ENCODE measurements at places on chromosomes 12 and 14.

- no peak for DNase-seq
These were observed 15.5 kb upstream of the BEGAIN start for GRCh38 chr14:100602621-100603230.

DNA sequence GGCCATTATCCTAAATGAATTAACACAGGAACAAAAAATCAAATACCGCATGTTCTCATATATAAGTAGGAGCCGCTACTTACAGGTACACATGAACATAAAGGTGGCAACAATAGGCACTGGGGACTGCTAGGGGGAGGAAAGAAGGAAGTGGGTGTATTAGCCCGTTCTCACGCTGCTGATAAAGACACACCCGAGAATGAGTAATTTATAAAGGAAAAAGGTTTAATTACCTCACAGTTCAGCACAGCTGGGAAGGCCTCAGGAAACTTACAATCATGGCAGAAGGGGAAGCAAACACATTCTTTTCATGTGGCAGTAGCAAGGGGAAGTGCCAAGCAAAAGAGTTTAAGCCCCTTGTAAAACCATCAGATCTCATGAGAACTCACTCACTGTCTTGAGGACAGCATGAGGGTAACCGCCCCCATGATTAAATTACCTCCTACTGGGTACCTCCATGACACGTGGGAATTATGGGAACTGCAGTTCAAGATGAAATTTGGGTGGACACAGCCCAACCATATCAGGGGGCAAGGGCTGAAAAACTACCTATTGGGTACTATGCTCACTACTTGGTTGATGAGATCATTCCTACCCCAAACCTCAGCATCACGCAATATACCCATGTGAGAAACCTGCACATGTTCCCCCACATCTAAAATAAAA is 16.4 kb upstream of the MIA2 start:
- no peak for DNase-seq

DNA sequence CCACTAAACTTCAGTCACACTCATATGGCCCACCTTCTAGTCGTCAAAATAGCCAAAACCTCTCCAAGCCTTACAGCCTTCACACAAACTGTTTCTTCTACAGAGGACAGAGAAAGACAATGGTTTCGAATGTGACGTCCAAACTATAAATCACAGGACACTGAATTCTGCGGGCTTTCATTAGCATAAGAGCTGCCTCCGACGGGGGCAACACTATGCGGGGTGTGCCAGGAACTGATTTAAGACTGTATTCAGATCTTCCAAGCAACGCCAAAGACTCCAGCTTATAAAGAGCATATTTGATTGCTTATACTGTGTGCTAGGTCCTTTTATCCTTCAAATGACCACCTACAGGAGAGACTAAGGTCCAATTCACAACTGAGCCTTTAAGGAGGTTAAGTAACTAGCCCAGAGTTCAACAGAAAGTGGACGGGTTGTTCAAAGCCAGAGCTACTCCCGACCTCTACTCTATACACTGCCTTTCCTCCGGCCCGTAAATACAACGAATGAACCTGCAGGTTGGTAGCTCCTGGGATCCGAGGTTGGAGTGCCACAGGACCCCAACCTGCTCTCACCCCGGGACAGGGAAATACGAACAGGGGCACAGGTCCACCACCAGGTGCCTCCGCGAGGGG is 575 bp downstream of the L2HGDH start:
- no peak for DNase-seq

GRCh38 chr14:102906616-102907302 is 15.7 kb upstream of the AMN start:
- no peak for DNase-seq

All from iPS-NIHi11 (cell line).